ENCODE measurements at places on chromosomes 16 and 17. TPM values are rescaled to one million over a fixed set of nuclear protein-coding genes. Genes with fewer than 3 reads are reported as not detected.

PIGW gene
- total RNA-seq, result 3.8 TPM

CD300C gene
- total RNA-seq, result not detected

PSMD3 gene
- total RNA-seq, result 248 TPM

OR1A1 gene
- total RNA-seq, result not detected

CSH2 gene
- not detected for total RNA-seq

HOXB7 gene
- total RNA-seq, result 12.8 TPM

RPH3AL gene
- total RNA-seq, result 6.9 TPM

SF3B3 gene
- total RNA-seq, result 43.6 TPM

CCR7 gene
- not detected for total RNA-seq

MYH3 gene
- total RNA-seq, result not detected

SLC2A4 gene
- 2.3 TPM for total RNA-seq

FAM20A gene
- not detected for total RNA-seq

KIF2B gene
- not detected for total RNA-seq

Data from G401 (cell line).